Stimulated activated CD8-positive, alpha-beta memory T cell treated with anti-CD3 and anti-CD28 coated beads, Interleukin-2, amount 100 ng/mL, for 48 hours (primary cell): ENCODE measurements at places on chromosomes 7 and 10.

DNA sequence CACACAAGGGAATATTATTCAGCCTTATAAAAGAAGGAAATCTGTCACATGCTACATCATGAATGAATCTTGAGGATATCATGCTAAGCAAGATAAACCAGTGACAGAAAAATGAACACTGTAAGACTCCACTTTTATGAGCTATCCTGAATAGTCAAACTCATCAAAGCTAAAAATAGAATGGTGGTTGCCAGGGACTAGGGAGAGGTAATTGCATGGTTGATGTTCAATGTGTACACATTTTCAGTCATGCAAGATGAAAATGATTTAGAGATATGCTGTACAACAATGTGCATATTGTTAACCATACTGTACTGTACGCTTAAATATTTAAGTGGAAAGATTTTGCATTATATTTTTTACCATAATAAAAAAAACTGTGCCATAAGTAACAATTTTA, 1349.1 kb downstream of the XPNPEP1 start:
- DNase-seq, result no peak

- no peak for DNase-seq
Observed at GRCh38 chr7:111960984-111961383, 245.2 kb downstream of the DOCK4 start.

- no peak for DNase-seq
Observed at GRCh38 chr7:34652809-34653208, 5.2 kb upstream of the NPSR1 start.

DNA sequence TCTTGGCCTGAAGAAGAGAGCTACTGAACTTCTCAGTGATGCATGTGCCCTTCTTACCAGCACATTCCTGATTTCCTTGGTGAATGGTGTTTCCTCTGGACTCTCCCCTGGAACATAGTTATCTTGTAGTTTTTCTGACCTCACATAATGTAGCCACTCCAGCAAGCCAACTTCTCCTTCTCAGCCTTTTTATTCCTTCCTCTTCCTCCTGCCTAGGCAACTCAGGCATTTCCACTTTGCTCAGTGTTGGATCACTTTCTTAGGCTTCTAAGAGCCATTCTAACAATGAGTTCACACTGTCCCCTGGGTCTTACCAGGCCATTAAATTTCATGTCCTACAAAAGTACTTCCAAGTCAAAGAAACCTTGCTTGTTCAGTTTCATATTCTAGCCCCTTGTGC, 3.6 kb upstream of the PTTG1IP2 start:
- DNase-seq, result no peak

GRCh38 chr7:101733713-101734475, 83.5 kb upstream of the CUX1 start:
- no peak for DNase-seq

DNA sequence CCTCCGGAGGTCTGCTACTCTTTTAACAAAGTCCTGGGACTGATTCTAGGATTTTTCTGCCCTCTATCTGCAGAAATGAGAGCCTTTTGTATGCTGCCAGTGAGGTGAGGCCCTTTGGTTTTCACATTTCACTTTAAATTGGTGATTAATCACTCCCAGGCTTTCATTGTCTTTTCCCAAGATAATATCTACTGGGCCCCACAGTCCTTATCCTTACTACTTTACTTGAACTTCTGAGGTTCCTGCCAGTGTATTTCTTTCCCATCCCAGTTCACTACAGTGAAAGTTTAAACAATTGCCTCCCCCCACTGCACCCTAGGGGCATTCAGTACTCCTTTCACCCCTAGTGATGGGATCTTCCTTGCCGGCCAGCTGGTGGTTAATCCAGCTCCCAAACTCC, 127.4 kb upstream of the INHBA start:
- no peak for DNase-seq

GRCh38 chr7:21373031-21373430, 54.9 kb upstream of the SP4 start:
- no peak for DNase-seq

- DNase-seq, result peak; percentile 34
Observed at GRCh38 chr7:44072364-44073231, 7.2 kb upstream of the PGAM2 start.

DNA sequence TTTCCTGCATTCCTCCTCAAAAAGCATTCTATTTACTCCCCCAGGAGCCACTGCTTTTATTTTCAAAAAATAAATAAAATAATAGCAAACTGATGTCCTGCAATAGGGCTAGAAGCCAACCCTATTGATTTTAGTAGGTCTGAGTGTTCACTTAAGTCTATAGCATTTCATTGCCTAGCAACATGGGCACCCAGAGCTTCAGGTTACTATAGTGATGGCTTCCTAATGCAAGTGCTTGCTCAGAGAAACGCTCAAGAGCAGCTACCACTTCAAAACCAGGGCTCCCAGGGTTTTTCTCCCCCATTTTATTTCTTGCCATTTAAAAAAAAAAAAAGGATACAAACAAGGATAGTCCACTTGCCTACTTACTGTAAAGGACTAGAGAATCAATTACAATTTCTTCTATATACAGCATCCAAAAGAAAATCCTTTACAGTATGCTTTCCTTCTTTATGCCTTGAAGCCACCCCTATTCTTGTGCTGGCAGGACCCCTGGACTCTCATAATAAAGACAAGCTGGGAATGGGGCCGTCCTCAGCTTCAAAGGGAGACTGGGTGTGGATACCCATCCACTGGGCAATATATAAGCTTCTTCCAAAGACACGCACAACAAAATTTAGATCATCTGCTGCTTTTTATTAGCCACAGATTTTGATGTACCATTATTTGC, 133.3 kb downstream of the VPS41 start:
- DNase-seq, result no peak

DNA sequence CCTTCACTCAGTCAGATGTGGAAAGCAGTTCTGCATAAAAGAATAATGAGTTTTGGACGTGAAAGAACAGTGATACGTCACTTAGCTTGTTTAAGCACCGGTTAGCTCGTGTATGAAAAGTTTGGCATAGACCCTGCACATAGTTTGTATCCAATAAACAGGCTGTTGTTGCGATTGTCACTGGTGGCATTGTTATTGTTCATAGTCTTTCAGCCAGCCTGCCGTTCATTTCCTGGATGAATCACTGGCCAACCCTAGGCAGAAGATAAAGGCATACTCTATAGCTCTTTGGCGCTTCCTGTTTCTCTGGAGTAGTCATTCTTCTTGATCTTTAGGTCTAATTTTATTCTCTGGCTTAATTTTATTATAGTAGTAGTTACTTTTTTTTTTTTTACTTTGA, 57.8 kb upstream of the ANKRD30A start:
- no peak for DNase-seq

DNA sequence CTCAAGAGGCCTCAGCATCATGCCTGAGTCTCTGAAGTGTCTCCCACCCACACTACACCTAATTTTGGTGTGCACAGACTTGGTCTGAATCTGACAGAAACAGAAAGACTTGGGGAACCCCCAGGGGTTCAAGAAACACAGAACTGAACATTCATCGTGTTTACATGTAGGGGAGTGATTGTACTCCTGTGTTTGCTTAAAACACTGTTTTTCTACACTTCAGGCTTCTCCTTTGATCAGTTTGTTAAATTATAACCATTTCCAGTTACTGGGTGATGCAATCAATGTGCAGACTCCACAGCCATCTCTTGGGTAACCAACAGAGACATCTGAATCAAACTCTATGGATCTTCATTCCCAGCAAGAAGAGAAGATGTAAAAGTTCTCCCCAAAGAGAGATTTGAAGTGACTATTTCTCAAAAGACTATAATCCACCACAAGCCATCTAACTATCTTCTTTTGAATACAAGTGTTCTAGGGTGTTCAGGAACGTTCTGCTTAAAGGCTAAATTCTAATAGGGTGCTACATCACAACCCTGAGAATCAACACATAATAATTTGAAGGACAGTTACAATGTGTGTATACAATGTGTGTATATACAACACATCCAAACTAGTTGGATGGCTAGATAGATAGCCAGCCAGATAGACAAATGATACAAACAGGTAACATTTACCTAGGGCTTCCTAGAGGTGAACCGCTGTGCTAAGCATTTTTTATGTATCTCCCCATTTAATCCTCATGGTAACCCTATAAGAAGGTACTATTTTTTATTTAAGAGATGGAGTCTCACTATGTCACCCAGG, 34.2 kb downstream of the DNAJC12 start:
- DNase-seq, result no peak

- DNase-seq, result no peak
Observed at GRCh38 chr7:23490357-23491135, 20.3 kb upstream of the IGF2BP3 start.

DNA sequence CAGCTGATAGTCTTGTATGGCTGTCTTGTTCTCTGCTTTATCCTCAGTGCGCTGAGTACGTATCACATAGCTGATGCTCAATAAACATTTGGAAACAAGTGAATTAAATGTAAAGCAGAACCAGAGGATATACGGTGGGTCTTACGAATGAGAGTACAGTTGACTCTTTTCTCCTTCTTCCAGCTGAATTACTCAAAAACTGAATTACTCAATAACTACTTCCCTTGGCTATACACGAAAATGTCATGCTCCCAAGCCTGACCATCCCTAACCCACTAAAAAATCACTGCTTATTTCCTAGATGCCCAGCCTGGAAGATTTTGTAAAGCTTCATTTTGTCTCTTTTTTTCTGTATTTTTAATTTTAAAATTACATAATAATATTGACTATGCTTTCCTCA, 3.2 kb upstream of the RSU1 start:
- no peak for DNase-seq

DNA sequence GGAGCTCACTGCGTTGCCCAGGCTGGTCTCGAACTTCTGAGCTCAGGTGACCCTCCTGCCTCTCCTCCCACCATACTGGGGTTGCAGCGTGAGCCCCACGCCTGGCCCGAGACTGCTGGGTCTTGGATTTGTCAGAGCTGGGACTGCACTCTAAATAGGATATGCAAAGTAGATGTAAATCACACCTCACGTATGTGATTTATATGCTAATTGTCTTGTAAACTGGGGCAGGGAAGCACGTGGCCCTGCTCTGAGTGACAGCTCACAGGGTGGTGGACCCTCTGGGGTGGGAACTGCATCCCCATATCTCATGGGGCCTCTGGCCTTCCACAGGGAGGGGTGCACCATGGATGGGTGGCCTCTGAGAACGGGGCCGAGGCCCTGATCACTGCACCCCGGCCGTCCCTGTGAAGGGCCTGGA, 34.1 kb downstream of the GET4 start:
- DNase-seq, result no peak
